GM23248 (cell line): ENCODE measurements at places on chromosomes 1 and 21.

DNA sequence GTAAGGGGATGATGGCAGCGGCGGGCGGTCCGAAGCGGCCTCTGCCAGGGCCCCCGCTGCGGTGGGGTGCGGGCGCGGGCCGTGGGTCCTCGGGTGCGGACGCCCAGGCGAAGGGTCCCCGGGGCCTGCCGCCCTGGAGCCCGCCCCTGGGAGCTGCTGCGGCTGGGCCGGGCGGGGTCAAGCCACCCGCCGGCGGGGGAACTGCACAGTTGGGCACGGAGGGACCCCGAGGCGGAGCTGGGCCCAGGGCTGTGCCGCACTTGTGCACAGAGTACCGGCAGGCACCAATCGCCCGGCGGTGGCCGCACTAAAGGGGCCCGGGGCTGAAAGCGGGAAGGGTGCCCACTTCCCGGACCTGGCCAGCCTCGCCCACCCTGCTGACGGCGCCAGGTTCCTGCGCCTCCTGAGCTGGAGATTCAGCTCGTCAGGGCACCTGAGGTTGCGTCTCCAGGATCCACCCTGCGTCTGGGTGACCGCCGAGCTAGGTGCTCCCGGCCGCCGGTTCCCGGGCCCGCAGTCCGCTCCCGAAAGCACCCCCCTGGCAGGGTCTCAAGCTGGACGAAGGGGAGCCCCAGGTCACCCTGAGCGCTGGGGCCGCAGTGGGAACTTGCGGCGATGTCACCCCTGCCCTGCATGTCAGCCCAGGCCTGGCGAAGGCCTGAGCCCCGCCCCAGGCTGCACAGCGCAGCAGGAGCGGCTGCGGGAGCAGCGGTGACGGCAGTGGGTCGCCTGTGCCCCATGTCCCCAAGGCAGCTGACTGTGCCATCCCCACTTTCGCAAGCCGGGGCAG, 56.7 kb upstream of the ETV3 start:
- no peak overlapping the region for H3K27ac ChIP-seq
- no peaks in the 10 kb centered on the region for H3K4me1 ChIP-seq
- peaks cover 44% of the 10 kb centered on the region for H3K27me3 ChIP-seq
- H3K4me3 ChIP-seq = no peak overlapping the region
- H3K36me3 ChIP-seq = no peaks in the 10 kb centered on the region

- peak; percentile 77 for DNase-seq
- no peaks in the 10 kb centered on the region for H3K27me3 ChIP-seq
- H3K36me3 ChIP-seq = peaks cover 33% of the 10 kb centered on the region
- H3K4me1 ChIP-seq = peaks cover 10% of the 10 kb centered on the region
- H3K27ac ChIP-seq = peak overlapping the region; percentile 30
Observed at GRCh38 chr1:155379631-155380090, 59.0 kb downstream of the RUSC1 start.

DNA sequence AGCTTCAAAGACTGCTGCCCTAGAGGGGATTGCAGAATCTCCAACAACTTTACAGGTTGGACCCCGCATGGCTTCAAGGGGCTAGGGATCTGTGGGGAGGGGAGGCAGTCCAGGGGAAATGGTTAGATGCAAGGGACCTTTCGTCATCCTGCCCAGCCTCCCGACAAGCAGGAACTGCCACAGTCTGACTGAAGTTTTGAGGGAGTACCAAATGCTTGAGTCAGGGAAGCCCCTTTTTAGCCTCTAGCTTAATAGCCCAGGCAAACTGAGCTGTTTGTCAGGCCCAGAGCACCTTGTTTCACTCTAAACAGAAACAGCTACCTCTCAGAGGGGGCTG, 1.1 kb downstream of the TOR3A start:
- H3K27ac ChIP-seq = peak overlapping the region; percentile 68
- peak overlapping the region; percentile 78 for H3K4me3 ChIP-seq
- no peaks in the 10 kb centered on the region for H3K36me3 ChIP-seq
- DNase-seq = peak; percentile 63
- H3K27me3 ChIP-seq = no peaks in the 10 kb centered on the region
- 0 out of 2 replicates have a peak, but pooled peaks cover 8% of the 10 kb centered on the region for H3K4me1 ChIP-seq

- no peaks in the 10 kb centered on the region for H3K27me3 ChIP-seq
- peaks cover 25% of the 10 kb centered on the region for H3K4me1 ChIP-seq
- H3K36me3 ChIP-seq = no peaks in the 10 kb centered on the region
- H3K27ac ChIP-seq = no peak overlapping the region
Observed at GRCh38 chr1:178330153-178330552, 166.6 kb downstream of the CLEC20A start.

DNA sequence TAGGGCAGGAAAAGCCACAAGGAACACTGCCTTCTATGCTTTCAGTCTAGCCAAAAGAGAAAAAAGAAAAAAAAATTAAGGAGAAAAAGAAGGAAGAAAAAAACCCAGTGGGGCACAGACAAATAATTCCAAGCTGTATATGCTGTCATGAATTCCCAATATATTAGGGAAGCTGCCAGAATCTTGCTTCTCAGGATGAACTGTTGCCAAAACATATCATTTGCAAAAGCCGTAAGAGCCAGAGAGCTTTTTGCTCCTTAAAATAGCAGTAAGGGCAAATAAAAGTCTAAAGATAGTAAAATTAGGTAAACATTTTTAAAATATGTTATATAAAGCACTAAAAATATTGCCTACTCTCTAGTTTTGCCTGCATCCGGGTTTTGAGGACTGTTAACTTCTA, 52.1 kb downstream of the PGM1 start:
- no peak overlapping the region for H3K27ac ChIP-seq
- no peaks in the 10 kb centered on the region for H3K27me3 ChIP-seq
- H3K4me1 ChIP-seq = 0 out of 2 replicates have a peak, but pooled peaks cover 2% of the 10 kb centered on the region
- peaks cover 36% of the 10 kb centered on the region for H3K36me3 ChIP-seq
